ENCODE measurements at places on chromosomes 4 and X.

GRCh38 chr4:176286728-176287127, 17.7 kb upstream of the ASB5 start:
- DNase-seq = peak; percentile 9

DNA sequence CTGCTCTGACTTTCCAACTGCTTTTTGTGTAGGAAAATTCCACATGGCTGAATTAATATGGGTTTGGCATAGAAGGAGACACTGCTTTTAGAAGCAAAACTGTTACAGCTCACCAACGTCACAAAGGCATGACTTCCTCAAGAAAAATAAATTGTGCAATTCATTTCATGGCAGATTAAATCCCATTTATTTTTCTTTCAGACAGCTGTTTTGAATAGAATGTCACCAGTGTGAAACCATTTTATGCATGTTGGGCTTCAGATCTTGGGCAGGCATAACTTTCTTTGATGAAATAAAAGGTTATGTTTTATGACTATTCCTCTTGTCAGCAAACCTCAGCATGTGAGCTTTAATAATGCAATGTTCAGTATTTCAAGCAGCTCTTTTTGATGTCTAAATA, 542.8 kb downstream of the GALNTL6 start:
- DNase-seq = no peak

GRCh38 chr4:74590476-74590875, 145.5 kb downstream of the AREG start:
- no peak for DNase-seq

DNA sequence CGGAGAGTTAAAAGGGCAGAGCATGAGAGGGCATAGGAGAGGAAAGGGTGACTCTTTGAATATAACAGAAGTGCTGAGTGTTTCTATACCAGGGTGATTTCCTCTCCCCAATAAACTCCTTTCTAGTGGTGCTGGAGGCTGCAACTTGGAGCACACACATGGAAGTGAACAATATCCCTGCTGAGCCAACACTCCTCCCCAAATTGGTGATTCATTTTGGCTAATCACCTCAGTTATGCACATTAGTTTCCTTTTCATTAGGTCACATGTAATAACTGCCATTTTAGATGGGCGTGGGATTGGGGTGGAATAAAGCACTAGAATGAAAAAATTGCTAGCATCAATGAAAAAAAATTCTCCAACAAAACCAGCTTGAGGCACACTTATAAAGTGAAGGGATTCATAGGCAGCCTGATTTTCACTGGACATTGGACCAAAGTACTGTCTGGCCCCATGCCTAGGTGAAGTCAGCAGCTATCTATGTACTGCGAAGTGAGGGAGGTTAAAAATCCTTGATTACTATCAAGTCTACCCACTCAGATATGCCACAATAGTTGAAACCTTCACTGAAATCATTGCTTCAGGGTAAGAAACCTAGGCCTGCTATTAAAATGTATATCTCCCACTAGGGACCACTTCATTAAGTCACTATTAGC, 174.0 kb downstream of the GLUD2 start:
- no peak for DNase-seq

GRCh38 chrX:38106991-38107655, 100.8 kb downstream of the SYTL5 start:
- peak; percentile 83 for DNase-seq

GRCh38 chr4:1846580-1846979, 9.4 kb downstream of the LETM1 start:
- DNase-seq = no peak

DNA sequence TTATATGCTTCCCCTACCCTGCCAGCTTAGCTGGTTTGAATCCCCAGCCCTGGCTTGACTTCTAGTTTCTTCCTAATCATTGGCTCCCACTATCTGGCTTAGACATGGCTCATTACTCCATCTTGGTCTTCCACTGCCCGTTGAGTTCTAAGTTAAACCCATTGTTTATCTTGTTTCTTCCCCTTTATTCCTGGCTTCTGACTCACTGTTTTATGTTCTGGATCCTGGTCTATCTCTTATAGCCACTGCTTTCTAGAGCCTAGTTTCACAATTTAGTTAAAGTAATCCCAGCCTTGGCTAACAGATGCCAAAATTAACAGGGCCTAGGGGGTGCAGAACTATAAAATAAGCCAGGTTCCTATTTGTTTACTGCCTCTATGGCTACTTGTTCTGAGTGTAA, 120.9 kb downstream of the ARHGEF9 start:
- no peak for DNase-seq

GRCh38 chr4:73692701-73693100, 47.7 kb upstream of the CXCL8 start:
- DNase-seq = no peak

DNA sequence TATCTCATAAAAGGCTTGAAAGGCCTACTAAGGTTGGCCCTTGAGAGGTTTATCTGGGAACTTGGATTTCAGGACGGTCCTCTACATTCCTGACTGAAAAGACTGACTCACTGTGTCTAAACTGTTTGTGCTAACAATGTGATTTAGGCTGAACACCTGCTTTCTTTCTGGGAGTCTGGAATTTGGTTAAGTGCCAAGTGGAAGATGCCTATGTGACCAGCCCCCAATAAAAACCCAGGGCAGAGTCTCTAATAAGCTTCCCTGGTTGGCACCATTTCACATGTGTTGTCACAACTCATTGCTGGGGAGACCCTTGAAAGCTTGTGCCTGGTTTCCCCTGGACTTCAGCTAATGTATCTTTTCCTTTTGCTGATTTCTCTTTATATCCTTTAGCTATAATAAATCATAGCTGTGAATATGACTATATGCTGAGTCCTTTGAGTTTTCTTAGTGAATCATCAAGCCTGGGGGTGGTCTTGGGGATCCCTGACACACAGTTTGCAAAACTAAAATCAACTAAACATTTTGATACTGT, 55.1 kb downstream of the GPR82 start:
- DNase-seq = peak; percentile 34

- no peak for DNase-seq
Observed at GRCh38 chrX:1484638-1485019, 31.9 kb upstream of the ASMTL start.

DNA sequence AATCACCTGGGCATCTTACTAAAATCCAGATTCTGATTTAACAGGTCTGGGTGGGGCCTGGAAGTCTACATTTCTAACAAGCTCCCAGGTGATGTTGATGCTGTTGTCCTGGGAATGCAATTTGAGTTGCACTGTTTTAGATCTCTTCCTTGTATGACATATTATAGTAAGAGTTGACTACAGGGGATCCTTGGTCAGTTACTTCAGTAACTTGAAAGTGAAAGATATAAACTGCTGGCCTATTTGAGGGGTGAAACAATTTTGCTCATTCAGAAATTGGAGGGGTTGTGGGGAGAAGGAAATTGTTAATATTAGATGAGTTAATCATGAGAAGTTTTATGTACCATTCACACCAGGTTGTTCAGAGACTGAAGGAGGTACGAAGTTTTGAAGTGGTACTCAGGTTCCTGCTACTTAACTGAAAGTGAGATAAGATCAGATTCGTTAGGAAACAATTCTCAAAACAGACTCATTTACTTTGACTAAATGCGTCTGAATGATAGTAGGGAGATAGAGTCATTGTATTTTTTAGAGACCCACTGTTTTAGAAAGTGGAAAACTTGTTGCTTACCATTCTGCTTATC, 12.5 kb downstream of the SH2D1A start:
- no peak for DNase-seq

DNA sequence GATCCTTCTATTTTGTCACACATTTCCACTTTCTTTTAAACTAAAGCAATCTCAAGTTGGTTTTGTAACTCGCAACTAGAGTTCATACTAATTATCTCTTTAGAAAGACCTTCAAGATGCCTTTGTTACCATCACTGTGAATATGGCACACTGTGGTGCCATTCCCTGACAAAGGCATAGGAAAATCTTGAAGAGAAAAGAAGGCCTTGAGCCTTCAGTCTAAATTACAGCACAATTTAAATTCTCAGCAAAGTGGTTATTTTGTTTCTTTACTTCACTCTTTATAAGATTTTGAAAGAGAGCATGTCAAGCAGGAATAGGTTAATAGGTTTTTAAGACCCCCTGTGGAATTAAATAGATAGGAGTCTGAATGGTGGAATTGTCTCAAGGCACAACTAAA, 89.0 kb upstream of the BANK1 start:
- no peak for DNase-seq

DNA sequence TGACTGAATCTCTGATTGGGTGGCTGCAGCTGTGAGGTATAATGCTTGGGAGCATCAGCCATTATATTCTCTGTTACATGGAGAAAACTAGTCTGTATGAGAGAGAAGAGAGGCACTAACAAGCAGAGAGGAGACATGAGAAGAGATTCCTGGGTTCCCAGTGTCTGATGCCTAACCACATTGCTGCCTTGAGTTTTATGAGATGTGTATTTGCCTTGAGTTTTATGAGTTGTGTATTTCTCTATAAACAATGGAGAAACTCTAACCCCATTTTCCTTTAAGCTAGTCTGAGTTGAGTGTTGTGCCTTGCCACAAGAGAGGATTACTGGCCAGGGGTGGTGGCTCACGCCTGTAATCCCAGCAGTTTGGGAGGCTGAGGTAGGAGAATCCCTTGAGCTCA, 208.1 kb downstream of the BCOR start:
- DNase-seq = no peak

DNA sequence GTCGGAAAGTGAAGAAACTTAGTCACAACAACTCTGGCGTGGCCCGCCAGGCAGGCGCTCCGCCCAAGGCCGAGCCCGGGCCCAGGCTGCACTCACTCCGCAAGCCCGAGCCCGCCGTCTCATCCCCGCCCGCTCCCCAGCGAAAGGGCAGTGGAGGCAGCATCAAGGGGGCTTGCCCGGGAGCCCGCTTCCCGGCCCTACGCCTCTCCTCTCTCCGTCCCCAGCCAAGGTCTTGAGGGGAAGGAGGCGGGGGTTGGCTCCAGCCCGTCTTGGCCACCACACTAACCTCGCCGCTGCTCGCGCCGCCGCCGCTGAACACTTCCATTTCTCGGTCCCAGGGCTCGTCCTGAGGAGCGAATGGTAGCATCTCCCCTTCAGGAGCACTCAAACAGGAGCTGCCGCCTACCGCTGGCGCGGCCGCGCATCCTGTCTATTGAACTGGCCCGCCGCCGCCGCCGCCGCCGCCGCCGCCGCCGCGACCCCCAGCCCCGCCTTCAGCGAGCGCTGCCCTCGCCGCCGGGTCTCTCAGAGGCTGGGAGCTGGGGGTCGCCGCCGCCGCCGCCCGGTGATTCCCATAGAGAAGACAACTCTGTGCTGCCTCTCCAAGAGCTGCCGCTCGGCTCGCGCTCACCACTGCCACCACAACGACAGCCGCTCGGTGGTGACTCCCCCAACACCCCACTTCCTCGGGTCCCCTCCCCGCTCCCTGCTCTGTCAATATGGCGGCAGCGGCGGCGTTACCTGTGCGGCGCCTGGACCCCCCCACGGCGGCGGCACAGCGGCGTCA, at the start of gene RPS6KA6:
TSS of gene RPS6KA6 (minus strand) at position 667 of the 787 bp plus-strand sequence. CDS start at position 367, 300 bp downstream.
- DNase-seq = no peak

GRCh38 chr4:5051278-5052203, at the start of gene STK32B:
Gene STK32B, plus strand, starts transcription at chr4:5051480.
- no peak for DNase-seq

- no peak for DNase-seq
Observed at GRCh38 chr4:11700751-11701226, 272.1 kb upstream of the HS3ST1 start.

- DNase-seq = no peak
Observed at GRCh38 chr4:15729910-15730533, 27.2 kb downstream of the BST1 start.

DNA sequence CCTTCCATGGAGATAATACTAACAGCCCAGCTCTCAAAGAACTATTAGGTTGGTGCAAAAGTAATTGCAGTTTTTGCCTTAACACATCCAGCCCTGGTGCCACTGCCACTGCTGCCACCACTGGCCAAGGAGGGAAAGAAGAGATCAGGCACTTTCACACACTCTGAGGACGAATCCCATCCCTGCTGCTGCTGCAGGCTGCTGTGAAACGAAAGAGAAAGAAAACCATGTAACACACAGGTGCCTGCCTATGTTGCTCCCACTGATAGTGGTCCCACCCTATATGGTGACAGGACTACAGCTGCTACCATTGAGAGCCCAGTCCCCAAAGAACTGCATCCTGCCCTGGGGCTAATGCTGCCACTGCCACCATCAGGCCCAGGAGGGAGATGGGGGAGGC, 35.1 kb downstream of the TMLHE start:
- no peak for DNase-seq

DNA sequence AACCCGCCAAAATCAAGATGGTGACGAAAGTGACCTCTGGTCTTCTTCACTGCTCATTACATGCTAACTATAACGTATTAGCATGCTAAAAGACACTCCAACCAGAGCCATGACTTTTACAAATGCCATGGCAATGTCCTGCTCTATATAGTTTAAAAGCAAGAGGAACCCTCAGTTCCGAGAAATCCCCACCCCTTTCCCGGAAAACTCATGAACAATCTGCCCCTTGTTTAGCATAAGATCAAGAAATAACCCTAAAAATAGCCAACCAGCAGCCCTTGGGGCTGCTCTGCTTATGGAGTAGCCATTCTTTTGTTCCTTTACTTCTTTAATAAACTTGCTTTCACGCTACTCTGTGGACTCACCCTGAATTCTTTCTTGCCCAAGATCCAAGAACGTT, 463.5 kb upstream of the FAM241A start:
- DNase-seq = no peak

- DNase-seq = no peak
Observed at GRCh38 chrX:9865804-9866472, 79.7 kb downstream of the SHROOM2 start.

GRCh38 chr4:127555106-127555505, 77.7 kb upstream of the INTU start:
- no peak for DNase-seq

GRCh38 chrX:68832516-68833447, 4.0 kb downstream of the EFNB1 start:
- DNase-seq = no peak

- DNase-seq = no peak
Observed at GRCh38 chr4:147582386-147583060, 34.7 kb upstream of the TMEM184C start.

- DNase-seq = no peak
Observed at GRCh38 chr4:10099499-10100325, 16.9 kb downstream of the WDR1 start.

GRCh38 chr4:42608551-42608950, 48.4 kb downstream of the ATP8A1 start:
- DNase-seq = no peak

GRCh38 chrX:119758731-119759247, 401 bp downstream of the SOWAHD start:
- no peak for DNase-seq

- no peak for DNase-seq
Observed at GRCh38 chr4:37528166-37528885, 157.8 kb downstream of the RELL1 start.

DNA sequence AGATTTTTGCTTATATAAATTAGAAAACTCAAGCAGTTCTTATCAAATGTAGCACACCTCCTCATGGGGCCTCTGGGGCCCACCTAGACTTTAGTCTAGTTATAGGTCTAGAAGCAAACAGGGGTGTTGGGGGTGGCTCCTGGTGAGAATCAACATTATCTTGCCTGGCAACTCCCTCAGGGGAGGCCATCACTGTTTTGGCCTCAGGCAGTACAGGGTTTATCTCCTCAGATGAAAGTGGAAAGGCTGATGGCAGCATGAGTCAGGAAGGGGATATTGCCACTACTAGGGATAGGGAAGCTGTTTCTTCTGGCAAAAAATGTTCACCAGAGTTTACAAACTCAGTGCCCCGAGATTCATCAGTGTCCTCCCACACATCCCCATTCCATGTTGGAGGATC, 232.4 kb upstream of the BMP3 start:
- DNase-seq = no peak

All from NCI-H446 treated with DMSO at 0.1 percent for 48 hours (cell line).